Right kidney (tissue), 9 donors: ENCODE measurements at places on chromosomes 13 and 19.

GRCh38 chr13:19587635-19588300, 26.4 kb upstream of the TPTE2 start:
- DNase-seq = peak; percentile 15

- DNase-seq = no peak
Observed at GRCh38 chr19:5035793-5036697, 67.1 kb downstream of the KDM4B start.

GRCh38 chr13:39929583-39929982, 274.1 kb downstream of the COG6 start:
- no peak for DNase-seq

- DNase-seq = no peak
Observed at GRCh38 chr13:52665325-52665724, 12.7 kb downstream of the SUGT1 start.

DNA sequence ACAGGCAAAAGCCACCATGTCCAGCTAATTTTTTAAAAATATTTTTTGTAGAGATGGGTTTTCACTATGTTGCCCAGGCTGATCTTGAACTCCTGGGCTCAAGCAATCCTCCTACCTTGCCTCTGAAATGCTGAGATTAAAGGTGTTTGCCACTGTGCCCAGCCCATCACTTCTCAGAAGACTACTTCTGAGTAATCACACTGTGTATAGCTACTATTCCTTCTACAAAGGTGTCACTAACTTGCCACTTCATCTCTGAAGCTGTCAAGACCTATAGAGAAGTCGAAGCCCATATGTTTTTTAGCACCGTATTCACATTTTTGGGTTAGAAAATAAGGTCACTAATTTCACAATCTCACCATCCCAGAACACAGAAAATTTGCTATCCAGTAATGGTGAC, 36.0 kb upstream of the FNDC3A start:
- DNase-seq = no peak

- DNase-seq = no peak
Observed at GRCh38 chr19:31715249-31715945, 366.2 kb upstream of the TSHZ3 start.

DNA sequence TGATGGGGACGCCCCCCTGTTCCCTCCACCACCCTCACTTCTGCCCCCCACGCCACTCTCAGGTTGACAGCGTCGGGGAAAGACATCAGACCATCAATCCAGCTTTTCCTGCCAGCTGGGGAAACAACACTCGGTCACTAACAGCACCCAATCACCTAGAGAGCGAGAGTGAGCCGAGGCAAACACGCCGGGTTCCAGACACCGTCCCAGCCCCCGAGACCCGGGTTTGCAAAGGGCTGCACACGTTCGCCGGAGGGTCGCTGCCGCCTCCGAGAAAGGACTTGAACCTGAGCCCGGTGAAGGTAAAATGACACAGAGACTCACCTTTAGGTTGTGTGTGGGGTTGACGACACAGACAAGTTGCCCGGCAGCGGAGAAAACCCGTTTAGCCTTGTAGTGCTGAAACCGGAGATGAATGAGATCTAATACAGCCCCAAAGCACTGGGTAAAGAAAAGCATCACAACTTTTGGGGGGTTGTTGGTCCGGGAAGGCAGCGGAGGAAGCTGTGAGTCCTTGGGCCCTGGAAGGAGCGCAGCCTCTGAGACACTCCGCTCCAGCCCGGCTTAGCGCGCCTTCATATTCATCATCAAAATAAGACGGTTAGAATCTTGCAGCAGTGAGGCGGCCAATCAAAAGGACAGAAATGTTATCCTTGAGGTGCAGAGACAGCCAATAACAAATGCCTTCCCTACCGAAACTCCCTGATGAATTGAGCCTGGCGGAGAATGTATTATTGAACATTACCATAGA, at the start of gene SIAH3:
Gene SIAH3 (minus strand): TSS at position 583 of the 751 bp plus-strand sequence. CDS start 124 bp downstream, at position 459.
- DNase-seq = peak; percentile 67

- no peak for DNase-seq
Observed at GRCh38 chr13:111201304-111201940, 86.3 kb downstream of the ARHGEF7 start.

GRCh38 chr13:85099245-85099644, 700.0 kb downstream of the SLITRK6 start:
- DNase-seq = no peak

DNA sequence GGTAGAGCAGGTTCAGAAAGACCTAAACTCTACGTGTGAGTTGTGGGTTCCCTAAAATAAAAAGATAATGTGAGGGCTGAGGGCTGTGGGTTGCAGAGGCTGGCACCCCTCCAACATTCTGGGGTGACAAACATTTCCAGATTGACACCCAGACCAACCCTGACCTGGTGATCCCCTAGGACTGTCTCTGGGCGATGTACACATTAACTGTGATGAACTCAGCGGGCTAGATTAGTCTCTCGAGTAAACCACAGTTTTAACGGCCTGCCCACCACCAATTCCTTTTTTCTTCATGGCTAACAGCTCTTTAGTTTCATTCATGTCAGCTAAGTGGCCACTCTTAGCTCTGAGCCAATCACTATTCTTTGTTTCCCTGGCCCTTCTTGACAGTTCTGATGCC, 24.8 kb downstream of the SIAH3 start:
- no peak for DNase-seq

DNA sequence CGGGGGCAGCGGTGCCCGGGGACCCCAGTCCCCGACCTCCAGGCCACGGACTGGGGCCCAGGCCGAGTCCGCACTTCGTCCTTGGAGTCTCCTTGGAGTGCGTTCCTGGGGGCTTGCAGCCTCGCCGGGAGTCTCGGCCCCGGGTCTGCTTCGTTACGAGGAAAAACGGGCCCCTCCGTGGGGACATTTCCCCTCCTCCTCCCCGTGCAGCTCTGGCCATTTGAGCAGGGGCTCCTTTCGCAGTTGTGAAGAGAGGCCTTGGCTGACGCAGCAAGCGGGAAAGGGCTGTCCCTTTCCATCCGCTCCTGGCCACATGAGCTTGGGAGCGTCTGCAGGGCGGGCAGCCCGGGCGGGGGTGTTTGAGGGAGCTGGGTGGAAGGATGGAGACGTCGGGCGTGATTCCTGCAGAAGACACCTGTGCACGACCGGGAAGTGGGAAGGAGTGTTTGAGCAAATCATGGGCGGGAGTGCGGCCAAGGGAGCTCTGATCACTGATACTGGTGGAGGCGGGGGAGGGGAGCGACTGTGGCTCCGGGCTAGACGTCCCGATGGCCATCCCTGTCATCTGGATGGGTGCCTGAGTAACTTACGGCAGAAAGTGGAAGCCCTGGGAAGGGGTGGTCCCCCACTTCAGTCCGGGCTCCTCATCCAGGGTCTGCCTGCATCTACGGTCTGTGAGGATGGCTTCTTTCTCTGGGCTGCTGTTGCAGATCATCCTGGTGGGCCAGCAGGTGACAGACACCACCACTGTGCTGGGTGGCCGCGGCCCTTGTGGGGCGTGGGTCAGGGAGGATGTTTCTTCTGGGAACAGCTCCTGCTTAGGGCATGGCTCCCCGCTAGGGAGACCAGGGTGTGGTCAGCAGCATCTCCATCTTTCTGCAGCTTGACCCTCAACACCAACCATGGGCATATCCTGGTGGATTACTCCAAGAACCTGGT, 736 bp downstream of the GPI start:
- peak; percentile 70 for DNase-seq

DNA sequence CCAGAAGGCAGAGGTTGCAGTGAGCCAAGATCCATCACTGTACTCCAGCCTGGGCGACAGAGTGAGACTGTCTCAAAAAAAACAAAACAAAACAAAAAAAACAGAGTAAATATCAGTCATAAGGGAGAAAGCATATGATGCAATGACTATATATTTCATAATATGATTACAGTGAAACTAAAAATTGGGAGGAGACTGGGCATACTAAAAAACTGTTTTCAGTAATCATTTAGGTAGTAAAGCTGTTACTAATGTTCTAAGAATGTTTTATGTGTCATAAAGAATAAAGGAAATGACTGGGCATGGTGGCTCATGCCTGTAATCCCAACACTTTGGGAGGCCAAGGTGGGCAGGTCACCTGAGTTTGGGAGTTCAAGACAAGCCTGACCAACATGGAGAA, 15.9 kb downstream of the ZNF573 start:
- no peak for DNase-seq

GRCh38 chr13:18954254-18954653, 227.4 kb downstream of the TUBA3C start:
- DNase-seq = no peak
